A673 (cell line): ENCODE measurements at places on chromosomes 2 and 18. TPM values are rescaled to one million over a fixed set of nuclear protein-coding genes. Genes with fewer than 3 reads are reported as not detected.

DNA sequence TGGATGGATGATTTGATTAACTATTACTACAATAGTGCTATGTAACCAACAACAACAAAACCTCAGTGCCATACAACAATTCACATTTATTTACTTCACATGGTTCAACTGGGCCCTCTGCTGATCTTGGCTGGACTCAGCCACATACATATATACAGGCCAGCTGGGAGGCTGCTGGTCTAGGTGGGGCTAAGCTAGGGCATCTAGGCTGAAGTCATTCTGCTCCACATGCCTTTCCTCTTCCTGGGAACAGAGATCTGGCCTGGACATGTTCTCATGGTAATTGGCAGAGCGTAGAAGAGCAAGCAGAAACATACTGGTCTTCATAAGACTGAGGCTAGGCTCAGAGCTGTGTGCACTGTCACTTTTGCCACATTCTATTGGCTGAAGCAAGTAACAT lies 102.8 kb upstream of the RNF152 start:
- no peak overlapping the region for H3K27ac ChIP-seq
- H3K36me3 ChIP-seq, result no peaks in the 10 kb centered on the region
- no peaks in the 10 kb centered on the region for H3K27me3 ChIP-seq

GRCh38 chr18:35466334-35466733 lies 31.4 kb downstream of the INO80C start:
- no peaks in the 10 kb centered on the region for H3K36me3 ChIP-seq
- no peaks in the 10 kb centered on the region for H3K27me3 ChIP-seq
- no peak overlapping the region for H3K4me3 ChIP-seq
- no peak overlapping the region for H3K27ac ChIP-seq

DNA sequence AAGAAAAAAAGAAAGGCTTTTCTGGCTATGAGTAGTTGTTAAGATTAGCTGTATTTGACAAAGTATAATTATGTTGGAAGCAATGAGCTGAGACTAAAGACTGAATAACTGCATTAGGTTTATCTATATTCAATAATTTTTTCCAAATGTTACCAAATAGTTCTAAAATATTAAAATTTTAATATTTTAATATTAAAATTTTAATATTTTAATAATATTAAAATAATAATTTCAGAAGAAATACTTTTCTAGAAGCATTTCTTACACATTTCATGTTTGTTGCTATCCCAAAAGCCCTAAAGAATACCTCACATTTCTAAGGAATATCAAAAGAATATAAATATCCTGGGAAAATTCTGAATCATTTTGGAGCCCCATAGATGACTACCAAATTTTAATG lies 74.7 kb downstream of the LRP2 start:
- no peaks in the 10 kb centered on the region for H3K4me1 ChIP-seq
- no peak for DNase-seq
- no peaks in the 10 kb centered on the region for H3K27me3 ChIP-seq
- H3K36me3 ChIP-seq, result no peaks in the 10 kb centered on the region
- no peak overlapping the region for H3K4me3 ChIP-seq
- H3K27ac ChIP-seq, result no peak overlapping the region

DNA sequence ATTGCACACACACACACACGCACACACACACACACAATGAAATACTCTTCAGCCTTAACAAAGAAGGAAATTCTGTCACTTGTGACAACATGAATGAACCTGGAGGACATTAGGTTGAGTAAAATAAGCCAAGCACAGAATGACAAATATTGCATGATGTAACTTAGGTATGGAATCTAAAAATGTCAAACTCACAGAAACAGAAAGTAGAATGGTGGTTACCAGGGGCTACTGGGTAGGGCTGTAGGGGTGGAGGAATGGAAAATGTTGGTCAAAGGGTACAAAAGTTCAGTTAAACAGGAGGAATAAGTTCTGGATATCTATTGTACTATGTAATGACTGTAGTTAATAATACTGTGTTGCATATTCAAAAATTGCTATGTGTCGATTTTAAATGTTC lies 29.5 kb downstream of the SCN2A start:
- DNase-seq, result no peak
- H3K36me3 ChIP-seq, result no peaks in the 10 kb centered on the region
- no peaks in the 10 kb centered on the region for H3K27me3 ChIP-seq
- no peak overlapping the region for H3K27ac ChIP-seq

DNA sequence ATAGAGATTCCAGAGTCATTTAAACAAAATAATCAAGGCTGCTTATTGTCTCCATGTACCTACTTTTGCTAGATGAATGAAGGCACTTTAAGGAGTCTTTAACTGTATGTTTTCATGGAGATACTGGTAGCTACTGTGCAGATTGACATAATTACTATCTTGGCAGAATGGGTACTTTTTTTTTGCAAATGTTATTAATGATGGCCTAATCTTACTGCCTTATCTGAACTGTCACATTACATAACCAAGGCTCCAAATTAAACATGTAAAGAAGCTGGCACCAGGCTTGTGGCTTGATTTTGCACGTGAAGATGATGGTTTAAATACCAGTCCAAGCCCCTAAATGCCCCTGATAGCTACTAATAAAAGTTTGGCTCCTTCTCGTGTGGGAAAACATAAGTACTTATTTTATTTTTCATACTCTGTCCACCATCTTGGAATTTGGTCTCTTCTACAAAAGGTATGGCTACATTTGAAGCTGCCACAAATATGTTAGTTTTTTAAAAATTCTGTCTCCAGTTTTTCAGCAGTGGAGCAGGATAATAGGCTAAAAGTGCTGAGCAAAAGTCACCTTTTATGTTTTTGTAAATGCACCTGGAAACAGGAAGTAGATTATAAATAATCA lies 4.1 kb downstream of the TRIB2 start:
- peak overlapping the region; percentile 87 for H3K4me3 ChIP-seq
- no peaks in the 10 kb centered on the region for H3K27me3 ChIP-seq
- no peak overlapping the region for H3K27ac ChIP-seq
- H3K36me3 ChIP-seq, result peaks cover 31% of the 10 kb centered on the region

DNA sequence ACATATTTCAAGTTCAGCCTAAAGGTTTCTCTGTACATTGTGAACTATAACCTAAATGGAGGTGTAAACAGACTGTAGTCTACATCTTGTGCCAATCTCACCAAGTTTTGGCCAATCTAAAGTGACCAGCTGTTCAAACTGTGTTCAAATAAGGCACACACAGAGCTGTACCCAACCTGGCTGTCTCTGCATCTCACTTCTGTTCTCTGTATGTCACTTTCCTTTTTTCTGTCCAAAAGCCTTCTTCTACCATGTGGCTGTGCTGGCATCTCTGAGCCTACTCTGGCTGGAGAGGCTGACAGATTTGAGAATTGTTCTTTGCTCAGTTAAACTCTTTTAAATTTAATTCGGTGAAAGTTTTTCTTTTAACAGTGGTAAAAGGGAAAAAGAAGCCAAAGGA lies 817.9 kb downstream of the SOCS6 start:
- peaks cover 22% of the 10 kb centered on the region for H3K4me1 ChIP-seq
- no peak overlapping the region for H3K4me3 ChIP-seq
- H3K27me3 ChIP-seq, result no peaks in the 10 kb centered on the region
- DNase-seq, result no peak
- H3K36me3 ChIP-seq, result no peaks in the 10 kb centered on the region

The GDF7 gene
- total RNA-seq, result not detected in 2 replicates
